GM20000 (cell line): ENCODE measurements at places on chromosomes 5 and 9.

GRCh38 chr9:100724886-100725285 lies 147.0 kb downstream of the CAVIN4 start:
- no peak for DNase-seq

- peak; percentile 37 for DNase-seq
Measured at GRCh38 chr9:15104826-15105420, 194.7 kb upstream of the FREM1 start.

- DNase-seq, result no peak
Measured at GRCh38 chr9:135810806-135811575, 96.4 kb downstream of the CAMSAP1 start.

- no peak for DNase-seq
Measured at GRCh38 chr5:125014202-125014601, 267.8 kb upstream of the ZNF608 start.

GRCh38 chr9:36037549-36038122 lies 923 bp downstream of the RECK start:
- no peak for DNase-seq

DNA sequence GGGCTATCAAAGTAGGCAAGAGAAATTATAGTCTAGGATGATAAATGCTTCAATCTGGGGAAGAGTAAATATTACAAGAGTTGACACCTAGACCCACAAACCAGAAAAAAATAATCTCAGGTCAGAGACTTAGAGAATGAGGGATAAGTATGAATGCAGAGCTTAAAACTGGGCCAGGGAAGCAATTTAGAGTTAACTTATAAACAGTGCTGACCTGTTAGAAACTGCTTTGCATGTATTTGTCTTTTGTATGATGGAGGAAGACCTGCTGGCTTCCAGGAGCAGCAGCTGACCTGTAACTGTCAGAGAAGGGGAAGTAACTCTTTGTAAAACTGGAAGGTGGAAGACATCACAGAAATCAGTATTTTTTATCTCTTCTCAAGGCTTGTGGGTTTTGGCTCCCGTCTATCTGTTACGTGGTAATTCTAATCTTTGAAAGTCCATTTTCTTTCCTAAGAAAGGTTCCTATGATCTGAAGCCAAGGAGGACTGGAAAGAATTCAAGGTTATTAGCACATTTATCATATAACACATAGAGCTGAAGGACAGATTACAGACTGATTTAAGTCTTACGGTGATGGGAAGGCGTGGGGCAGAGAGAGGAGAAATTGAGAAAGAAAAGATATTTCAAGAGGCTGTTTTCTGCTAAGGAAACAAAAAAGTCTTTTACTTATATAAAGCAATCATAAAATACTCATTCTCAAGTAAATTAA lies 114.7 kb upstream of the ADAMTS19 start:
- DNase-seq, result no peak

- peak; percentile 34 for DNase-seq
Measured at GRCh38 chr9:128323212-128323730, 632 bp downstream of the COQ4 start.

DNA sequence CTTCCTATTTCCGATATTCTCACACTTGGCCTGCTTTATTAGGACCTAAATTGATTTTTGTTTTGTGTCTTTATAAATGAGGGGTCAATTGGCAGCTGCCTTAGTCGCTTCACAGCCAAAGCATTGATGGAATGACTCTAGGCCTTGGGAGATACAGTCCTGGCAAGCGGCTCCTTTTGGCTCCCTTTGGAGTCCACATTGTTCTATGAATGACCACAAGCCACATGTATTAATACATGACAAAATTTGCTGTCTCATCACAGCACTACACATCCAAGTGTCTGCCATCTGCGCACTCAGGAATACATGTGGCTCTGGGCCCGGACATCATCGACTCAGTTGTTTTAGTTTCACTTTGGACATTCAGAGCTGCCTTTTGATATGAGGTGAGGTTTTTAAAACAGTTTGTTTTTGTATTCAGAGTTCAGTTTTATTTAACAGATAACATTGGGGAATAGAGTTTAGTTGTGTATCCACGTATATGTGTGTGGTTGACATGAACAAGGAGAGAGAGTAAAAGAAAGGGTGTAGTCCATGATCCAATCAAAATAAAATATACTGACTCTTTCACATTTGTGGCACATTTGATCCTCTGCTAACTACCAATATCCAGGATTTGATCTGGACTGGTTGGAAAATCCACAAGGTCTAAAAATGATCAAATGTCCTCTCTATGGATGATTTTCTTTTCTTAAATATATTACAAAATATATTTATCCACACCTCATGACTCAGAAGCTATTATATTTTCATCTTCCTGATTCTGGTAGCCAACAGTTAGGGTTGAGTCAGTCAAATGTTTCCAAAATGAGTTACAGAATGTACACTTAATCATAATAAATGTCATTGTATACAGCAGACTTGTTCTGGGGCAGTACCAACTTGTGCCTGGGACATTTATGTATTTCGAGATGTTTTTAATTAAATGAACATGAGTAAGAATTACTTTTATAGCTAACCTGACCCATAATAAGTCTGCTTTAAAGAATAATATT lies 114.0 kb upstream of the MTAP start:
- no peak for DNase-seq

DNA sequence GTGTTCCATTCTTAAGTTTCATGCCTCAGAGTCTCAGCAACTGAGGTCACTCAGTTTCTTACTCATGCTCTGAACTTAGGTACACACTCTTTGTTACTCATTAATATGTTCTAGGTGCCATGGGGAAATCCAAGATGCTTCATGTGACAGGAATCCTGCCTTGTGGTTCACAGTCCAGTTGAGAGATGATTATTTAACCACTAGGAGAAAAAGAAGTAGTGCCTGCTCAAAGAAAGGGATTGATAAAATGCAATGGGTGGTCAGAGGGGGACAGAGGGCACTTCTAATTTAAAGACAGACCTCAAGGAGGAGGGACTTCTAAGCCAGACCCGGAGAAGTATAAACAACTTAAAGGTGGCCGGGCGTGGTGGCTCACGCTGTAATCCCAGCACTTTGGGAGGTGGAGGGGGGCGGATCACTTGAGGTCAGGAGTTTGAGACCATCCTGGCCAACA lies 69.0 kb downstream of the UGCG start:
- DNase-seq, result peak; percentile 61

GRCh38 chr9:86792136-86792535 lies 155.2 kb downstream of the GAS1 start:
- DNase-seq, result no peak

- DNase-seq, result no peak
Measured at GRCh38 chr9:76944011-76944410, 38.1 kb upstream of the PRUNE2 start.

GRCh38 chr5:152634586-152634985 lies 229.5 kb upstream of the NMUR2 start:
- DNase-seq, result no peak

DNA sequence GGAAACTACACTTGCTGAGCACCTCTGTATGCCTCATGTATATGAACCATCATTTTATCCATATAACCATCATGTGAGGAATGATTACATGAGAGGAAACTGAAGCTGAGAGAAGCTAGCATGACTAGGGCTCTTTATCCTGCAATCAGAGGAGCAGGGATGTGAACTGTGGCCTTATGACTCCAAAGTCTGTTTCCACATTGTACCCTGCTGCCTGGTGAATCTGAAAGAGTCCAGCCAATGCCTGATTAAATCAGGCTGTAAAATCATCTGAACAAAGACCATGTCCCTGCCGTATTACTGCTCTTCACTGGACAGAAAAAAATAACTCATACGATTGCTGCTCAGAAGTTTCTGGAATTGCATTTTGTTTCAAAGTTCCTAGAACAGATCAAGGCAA lies 67.0 kb downstream of the LPAR1 start:
- DNase-seq, result no peak

DNA sequence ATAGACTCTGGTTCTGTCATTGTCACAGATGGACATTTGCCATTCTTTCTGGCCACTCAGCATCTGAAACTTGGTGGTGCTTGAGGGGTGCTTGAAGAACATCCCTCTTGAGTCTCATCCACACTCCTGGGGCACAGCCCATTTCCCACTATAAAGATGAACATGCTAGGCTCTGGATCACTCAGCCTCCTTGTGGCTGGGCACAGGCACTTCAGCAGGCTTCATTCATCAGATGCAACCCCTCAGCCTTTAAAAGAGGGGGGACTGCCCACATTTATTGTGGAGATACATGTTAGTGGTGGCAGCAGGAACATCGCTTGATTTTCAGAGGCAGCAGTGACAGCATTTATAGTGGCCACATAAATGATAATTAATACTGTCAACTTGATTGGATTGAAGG lies 124.7 kb upstream of the NIPBL start:
- no peak for DNase-seq

DNA sequence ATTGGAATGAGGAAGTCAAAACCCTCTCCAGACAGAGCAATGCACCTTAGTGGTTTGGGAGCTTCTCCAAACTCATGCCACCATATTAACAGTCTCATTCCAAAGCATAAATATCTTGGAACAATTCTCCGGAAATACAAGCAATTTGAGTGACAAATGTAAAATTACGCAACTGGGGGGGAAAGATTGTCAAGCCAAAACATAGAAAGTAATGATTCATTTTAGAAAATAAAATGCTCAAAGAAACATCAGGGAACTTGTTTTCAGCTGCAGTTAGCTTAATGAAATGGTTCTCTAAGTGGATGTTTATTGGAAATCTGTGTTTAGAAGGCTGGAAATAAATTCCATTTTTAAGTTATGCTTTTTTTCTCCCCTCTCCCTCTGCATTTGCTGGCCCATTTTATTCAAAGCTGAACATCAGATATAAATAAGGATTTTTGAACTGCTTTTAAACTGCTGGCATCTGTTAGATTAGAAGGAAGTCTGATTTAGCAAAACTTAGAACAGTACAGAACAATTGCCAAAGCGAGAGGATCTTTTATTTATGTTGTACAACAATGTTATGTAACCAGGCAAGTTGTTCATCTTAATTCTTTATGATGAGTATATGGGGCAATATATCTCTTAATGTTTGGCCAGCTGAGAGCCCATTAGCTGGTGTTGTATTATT lies 551.9 kb downstream of the PRELID2 start:
- DNase-seq, result no peak

- DNase-seq, result no peak
Measured at GRCh38 chr5:138440159-138441073, 1.6 kb downstream of the REEP2 start.

- DNase-seq, result no peak
Measured at GRCh38 chr9:22005021-22005701, 3.9 kb downstream of the CDKN2B start.

DNA sequence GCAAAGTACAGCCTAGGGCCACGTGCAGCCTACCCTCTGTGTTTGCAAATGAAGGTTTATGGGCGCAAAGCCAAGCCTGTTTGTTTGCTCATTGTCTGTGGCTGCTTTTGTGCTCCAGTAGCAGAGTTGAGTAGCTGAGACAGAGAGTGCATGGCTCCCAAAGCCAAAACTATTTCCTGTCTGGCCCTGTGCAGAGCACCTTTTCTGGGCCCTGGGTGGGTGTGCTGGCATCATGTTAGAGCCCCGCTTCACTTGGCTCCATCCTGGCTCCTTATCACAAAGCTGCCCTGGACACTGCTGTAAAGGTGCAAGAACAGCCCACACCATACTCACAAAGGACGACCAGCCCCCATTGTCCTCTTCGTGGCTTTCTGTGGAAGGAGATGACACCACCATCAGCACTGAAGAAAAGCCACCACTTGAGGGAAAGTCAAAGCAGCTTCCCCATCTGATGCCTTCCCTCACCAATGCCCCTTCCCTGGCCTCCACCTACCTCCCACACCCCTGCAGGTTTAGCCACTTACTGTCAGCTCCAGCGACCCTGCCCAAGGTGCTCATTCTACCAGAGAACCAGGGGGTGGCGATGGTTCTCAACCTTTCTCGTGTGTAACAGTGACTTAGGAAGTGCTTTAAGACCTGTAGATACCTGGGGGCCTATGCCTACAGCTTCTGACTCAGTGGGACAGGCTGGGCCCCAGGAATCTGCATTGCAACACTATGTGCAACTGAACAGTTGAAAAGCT lies 23.4 kb downstream of the LCP2 start:
- DNase-seq, result no peak

DNA sequence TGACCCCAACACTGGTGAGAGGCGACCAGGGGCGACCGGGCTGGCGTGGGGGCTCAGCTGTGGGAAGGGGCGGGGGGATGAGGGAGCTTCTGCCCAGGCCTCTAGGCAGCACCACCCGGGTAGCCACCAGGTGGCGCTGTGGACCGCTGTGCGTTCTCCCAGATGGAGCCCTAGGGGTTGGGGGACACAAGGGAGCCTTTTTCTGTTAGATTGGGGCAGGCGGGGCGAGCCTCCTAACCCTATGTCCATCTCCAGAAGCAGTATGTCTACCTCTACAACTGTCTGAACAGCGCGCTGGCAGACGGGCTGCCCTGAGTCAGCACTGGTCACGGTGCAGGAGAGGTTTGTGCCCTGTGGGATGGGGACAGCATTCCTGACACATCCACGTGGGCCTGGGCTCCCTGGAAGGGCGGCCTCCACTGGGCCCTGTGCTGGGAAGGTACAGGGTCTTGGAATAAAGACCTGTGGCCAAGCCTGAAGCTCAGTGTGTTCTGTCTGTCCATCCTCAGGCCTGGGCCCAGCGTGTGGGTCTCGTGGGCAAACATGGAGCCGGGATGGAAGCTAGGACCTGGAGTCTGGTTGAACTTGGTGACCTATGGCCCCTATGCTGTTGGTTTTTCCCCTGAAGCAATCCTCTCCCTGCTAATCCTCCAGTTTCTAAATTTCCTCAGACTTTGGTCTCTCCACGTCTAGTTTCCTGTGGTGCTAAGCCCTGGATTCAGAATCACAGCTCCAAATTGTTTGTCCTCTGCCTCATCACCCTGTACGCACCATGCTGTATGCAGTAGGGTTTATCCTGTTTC lies 23.1 kb upstream of the SPTLC1 start:
- DNase-seq, result peak; percentile 65

- no peak for DNase-seq
Measured at GRCh38 chr5:150353032-150353675, 4.3 kb upstream of the TCOF1 start.

DNA sequence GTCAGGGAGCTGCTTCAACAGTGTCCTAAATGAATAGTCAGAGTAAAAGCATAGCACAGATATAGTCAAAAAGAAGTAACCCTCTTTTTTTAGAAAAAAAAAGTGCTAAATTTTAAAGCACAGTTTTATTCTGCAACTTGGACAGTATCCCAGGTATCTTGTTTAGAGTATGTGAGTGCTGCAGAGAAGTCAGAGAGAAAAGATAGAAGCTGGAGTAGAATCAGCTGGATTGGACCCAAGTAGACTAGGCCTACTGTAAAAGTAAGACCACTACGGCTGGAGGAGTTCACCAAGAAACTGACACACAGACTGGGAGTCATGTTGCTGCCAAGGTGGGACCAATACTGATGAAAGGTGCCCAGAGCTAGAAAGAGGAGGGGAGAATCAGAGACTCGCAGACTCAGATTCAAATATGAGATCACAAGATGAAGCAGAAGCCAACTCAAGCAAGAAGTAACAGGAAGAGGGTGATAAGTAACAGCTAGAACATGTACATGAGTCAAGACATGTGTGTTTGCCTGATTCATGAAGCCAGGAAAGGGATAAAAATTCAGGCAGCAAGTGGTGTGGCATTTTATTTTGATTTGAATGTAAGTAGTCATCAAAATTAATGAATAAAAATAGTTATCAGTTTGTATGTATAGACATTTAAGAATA lies 25.6 kb upstream of the TUSC1 start:
- no peak for DNase-seq
